Occipital lobe (tissue), 3 donors: ENCODE measurements at places on chromosomes 4 and X.

DNA sequence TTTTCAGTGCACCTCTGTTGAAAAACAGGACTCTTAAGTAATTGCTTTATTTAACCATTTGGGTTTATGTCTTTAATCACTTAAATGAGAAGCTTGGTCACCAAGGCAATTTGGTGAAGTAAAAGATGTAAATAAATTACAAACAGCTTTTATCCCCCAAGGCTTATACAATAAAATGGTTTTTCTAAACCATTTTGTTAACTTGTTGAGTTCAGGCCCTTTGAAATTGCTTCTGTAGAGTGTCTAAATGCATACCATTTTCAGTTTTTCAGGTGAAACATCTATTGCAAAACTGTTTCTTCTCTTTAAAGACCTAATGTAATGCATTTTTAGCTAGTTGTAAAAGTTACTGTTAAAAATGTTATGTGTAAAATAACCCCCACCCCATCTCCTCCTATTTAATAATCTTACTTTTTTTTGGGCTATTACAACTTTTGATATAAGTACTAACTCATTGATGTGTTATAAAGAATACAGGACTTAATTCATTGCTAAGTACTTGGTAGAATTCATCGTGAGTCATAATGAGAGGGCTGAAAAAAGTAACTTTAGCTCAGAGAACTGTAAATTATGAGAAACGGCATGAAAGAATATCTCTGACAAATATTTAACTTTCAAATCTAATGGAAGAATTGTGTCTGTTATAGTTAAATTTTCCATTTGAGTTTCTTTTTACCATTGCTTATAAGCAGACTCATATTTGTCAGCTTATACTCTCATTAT is 4.5 kb downstream of the RAPGEF2 start:
- DNase-seq, result no peak

DNA sequence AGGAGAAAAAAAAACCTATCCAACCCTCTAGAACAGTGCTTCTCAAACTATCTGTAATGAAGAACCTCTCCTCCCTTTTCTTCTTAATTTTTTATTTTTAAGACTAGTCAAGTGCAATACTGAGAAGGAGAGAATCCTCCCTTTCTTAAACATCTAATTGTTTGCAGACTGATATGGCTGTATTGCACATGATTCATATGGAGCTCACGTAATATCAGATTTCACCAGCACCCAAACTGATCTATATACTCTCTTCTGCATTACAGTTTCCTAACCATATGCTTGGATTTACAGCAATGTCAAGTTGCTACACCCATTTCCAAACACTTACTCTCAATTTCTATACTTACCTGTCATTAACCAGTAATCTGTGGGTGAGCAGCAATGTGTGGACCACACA is 9.5 kb downstream of the PRMT9 start:
- no peak for DNase-seq

- no peak for DNase-seq
These were observed 94.3 kb upstream of the PGRMC2 start for GRCh38 chr4:128381748-128382559.

DNA sequence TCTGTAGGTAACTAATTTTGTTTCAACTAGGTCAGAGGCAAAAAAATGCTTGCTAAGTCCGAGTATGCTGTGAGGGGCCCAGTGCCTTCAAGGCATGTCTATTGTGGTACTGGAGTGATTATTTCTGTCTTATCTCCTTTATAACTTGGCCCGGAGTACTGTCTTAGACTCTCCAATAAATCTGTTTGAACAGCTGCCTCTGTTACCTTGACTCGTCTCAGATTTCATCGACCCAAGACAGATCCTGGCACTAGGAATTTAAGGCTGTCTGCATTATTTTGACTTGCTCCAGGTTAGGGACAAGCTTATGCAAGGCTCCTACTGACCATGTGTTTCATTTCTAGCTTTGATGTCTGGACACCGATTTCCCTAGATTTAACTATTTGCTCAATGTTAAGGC is 41.1 kb upstream of the NKAP start:
- no peak for DNase-seq

DNA sequence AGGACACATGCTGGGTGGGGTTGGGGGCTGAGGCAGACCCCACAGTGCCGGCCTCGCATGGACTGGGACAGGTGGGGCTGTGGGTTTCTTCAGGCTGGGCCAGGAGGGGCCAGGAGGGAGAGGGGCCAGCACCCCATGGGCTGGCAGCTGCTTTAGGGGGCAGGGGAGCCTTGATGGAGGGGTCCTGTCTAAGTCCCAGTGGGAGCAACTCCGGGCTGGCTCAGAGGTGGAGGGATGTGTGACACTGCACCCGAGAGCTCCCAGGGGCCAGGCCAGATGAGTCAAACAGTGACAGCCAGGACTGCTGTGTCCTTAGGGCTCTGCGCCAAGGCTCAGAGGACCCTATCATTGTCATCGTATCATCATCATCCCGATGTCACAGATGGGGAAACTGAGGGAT is 4.4 kb upstream of the ABLIM2 start:
- no peak for DNase-seq

GRCh38 chr4:138674209-138674608 is 341.4 kb upstream of the NOCT start:
- no peak for DNase-seq

DNA sequence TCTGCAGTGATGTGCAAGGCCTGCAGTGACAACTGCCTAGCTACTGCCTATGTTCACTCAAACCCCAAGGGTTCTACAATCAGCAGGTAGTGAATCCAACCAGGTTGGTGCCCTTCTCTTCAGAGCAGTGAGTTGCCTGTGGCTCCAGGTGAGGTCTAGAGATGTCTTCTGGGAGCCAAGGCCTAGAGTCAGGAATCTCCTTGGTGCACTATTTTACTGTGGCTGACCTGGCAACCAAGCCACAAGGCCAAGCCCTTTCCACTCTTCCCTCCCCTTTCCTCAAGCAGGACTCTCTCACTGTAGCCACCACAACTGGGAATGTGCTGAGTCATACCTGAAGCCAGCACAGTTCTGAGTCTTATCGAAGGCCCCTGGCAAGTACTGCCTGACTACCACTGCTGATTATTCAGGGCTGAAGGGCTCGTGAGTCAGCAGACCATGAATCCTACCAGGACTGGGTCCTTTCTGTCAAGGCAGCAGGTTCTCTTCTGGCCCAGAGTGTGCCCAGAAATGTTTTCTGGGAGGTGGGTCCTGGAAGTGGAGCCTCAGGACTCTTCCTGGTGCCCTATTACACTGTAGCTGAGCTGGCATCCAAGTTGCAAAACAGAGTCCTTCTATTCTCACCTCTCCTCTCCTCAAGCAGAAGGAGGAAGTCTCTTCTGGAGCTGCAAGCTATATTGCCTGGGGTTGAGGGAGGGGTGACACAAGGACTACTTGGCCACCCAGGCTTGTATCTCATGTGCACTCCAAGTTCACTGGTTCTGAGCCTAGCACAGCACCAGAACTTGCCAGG is 111.6 kb downstream of the BTC start:
- no peak for DNase-seq

- DNase-seq, result no peak
These were observed 2.3 kb downstream of the FRMPD3 start for GRCh38 chrX:107451731-107452130.

DNA sequence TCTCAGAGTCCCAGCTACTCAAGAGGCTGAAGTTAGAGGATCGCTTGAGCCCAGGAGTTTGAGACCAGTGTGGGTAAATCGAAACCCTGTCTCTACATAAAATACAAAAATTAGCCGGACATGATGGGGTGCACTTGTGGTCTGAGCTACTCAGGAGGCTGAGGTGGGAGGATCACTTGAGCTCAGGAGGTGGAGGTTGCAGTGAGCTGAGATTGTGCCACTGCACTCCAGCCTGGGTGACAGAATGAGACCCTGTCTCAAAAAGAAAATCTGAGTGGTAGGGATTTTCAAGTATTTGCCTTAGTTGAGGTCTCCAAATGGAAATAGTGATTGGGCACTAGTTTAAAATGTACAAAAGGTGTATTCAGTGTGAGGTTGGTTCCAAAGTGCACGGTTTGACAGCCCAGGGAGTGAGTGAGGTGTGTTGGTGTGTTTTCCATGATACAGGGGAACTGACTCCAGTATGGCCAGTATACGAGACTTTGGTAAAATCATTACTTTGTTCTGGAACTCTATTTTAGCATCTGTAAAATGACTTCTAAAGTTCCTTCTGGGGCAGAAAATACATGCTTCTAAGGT is 13.8 kb downstream of the ADD1 start:
- no peak for DNase-seq

DNA sequence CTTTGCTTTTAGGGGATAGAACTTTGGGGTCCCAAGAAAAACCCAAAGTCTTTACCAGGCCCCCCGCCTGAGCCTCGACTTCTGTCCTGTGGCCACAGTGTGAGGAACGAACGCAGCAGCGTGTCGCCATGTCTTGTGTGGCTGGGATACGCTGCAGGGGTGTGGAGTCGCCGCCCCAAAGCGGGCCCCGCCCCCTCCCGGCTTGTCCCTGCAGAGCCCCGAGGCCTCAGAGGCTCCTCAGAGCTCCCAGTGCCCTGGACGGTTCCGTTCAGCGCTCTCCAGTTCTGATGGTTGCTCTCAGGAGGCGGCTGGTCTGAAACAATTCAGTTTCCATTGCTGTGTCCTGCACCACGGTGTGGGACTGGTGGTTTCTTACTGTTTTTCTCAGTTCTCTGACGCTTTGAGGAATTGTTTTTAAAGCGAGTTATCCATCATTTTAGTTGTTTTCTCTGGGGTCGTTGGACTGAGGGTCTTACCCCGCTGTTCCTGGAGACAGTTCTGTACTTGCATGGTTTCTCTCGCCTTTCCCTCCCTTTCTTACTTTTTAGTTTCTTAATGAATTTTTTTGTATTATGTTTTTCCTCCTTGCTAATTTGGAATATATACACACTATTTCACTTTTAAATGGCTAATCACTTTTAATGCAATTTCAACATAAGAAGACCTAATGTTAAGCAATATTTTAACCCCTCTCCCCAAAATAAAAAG is 1.6 kb upstream of the IDUA start:
- DNase-seq, result no peak

- DNase-seq, result no peak
These were observed 28.1 kb downstream of the SLC25A43 start for GRCh38 chrX:119427024-119427794.

DNA sequence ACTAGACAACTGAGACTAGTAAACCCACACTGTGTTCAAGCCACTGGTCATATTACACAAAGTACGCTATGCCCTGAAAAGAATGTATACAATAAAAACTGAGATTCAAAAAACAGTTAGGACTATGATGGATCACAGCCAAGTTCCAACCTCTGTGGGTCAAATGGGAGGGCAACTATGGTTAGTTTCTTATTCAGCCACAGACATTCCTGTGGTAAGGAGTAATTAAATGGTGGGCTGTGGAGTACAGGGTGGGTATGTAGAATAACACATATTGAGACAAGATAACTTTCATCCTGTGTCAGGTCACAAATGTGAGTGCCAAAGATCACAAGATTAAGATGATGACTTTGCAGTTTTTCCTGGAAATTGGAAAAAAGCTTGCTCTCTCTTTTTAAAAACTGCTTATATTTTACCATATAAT is 167.2 kb downstream of the NPNT start:
- no peak for DNase-seq

DNA sequence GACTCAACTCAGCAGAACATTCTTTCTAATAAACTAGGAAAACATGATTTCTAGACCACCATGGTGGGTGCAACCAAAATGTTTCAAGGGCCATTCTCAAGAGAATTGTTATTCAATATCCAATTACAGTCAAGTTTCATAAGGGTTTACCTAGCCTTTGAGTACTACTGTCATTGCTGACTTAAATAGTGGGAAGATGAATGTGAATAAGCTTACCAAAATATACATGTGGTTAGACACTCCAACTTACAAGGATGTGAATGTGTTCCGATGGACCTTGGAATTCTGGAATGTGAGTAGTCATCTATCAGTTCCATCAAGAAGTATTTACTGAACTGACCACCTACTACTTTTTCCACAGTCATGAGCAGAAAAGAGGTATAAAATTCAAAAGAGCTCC is 16.9 kb downstream of the SH3RF1 start:
- DNase-seq, result no peak

GRCh38 chrX:71301195-71301924 is at the start of gene ITGB1BP2:
Gene ITGB1BP2, plus strand, starts transcription at chrX:71301750. Its CDS starts 57 bp downstream, at chrX:71301807.
- peak; percentile 0 for DNase-seq

- no peak for DNase-seq
These were observed 388.9 kb downstream of the SPRY1 start for GRCh38 chr4:123785538-123785937.

GRCh38 chrX:78979789-78980464 is 34.7 kb downstream of the P2RY10 start:
- no peak for DNase-seq

DNA sequence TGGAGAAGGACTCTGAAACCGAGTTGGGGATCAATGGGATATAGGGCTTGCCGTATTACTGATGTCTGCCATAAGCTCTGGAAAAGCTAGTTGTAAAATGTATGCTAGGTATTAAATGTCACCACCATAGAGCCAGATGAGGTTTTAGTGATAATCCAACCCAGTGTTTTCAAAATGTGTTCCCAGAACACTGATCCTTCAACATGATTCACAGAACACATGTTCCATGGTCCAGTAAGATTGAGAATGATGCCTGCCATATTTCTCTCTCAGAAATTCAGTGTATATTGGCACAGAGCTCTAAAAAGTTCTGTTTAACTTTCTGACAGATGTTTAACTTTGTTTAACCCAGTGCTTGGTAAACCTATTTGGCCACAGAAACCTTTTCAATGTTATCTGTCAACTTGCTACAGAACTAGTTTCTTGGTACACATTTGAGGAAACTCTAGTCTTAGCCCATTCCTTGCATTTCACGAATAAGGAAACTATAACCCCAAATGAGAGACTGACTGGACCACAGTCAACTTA is 160.2 kb downstream of the PALLD start:
- DNase-seq, result no peak

DNA sequence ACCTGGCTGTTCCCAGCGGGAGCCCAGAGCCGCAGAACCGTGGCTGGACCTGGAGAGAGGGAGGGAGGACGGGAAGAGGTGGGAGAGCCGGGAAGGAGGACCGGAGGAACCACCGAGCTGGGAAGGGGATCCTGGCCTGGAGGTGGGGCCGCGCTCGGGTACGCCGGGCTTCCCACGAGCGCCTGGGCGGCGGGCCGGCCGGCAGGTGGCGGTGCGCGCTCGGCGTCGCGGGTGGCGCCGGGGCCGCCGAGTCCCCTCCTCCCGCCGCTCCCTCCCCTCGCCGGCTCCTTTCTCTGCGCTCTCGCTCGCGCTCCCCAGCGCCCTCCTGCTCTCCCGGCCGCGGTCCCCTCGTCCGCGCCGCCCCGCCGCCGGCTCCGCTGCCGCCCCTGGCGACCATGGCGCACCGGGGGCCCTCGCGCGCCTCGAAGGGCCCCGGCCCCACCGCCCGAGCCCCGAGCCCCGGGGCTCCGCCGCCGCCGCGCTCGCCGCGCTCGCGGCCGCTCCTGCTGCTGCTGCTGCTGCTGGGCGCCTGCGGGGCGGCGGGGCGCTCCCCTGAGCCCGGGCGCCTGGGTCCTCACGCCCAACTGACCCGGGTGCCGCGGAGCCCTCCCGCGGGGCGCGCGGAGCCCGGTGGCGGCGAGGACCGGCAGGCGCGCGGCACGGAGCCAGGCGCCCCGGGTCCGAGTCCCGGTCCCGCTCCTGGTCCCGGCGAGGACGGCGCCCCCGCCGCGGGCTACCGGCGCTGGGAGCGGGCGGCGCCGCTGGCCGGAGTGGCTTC is at the start of gene SORCS2:
Gene SORCS2, plus strand, starts transcription at position 287 of the 778 bp plus-strand sequence.
- peak; percentile 49 for DNase-seq
